ENCODE measurements at places on chromosomes 3 and 15.

DNA sequence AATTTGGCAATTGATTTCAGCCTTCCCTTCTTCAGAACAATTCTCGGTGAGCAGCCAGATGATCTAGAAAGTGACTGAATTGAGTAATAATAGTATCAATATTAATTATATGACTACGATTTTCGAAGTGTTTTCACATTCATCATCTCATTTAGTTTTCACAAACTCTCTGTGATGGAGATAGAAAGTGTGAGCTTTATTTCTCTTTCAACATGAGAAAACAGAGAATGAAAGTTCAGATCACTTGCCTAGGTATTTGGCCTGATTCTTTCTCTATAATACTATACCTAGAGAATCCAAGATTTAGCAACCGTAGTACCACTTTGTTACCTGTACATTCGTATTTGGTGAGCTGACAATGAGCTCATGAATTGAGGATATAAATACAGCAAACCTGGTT is 739.2 kb upstream of the NR2F2 start:
- no peak for DNase-seq

DNA sequence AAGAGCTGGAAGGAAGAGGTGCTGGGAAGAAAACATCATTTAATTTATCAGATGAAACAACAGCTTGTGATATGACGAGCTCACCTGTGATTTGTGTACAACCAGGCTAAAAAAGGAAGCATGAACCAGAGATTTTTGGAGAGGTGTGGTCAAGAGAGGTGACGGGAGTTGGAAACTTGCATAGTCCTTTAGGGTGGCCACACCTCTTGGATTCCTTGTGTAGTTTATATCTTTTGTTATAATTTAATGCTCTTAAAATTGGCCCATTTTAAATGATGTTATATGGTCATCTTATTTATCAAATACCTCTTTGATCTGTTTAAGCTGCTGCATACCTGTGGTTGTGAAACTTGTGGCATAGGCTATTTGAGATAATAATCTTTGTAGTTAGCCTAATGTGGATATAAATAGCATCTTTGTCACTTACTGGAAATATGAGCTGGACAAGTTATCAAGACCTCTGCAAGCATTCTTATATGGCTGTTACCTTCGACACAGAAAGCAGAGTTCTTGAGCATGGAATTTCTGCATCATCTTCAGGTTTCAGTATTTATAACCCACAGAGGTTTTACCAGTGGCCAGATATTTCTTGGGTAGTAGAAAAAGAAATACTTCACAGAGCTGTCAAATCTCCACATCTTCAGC is 49.1 kb downstream of the IL1RAP start:
- DNase-seq = no peak

GRCh38 chr3:122945230-122945629 is 82.3 kb downstream of the SEMA5B start:
- DNase-seq = no peak

DNA sequence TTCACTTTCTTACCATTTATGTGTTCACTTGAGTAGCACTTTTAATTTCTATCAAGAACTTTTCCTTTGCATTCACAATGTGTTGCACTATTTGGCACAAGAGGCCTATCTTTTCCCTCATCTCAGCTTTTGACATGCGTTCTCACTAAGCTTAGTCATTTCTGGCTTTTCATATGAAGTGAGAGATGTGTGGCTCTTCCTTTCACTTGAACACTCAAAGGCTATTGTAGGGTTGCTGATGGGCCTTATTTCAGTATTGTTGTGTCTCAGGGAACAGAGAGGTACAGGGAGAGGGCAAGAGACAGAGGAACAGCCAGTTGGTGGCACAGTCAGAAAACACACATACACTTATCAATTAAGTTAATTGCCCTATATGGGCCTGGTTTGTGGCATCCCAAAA is 127.4 kb upstream of the MLF1 start:
- DNase-seq = no peak

DNA sequence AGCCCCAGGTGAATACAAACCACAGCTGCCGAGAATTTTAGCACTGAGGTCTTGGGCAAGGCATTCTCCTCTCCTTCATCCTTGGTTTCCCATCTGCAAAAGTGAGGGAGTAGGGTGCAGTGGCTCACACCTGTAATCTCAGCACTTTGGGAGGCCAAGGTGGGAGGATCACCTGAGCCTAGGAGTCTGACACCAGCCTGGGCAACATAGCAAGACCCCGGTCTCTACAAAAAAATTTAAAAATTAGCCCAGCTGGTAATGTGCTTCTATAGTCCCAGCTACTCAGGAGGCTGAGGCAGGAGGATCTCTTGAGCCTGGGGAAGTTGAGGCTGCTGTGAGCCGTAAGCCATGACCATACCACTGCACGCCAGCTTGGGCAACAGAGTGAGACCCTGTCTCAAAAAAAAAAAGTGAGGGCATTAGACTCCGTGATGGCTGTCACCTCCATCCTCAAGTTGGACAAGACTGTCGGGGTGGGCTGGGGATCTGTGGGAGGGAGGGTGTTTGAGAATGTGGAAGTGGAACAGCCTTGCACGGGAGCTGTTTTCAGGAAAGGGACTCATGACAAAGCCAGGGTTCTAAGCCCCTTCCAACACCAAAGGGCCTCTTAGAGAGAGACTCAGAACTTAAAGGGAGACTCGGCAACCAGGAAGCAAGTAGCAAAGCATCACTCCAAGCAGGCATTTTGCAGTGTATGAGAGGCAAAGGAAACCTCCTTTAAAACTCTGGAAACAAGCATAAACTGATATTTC is 46.0 kb upstream of the FURIN start:
- no peak for DNase-seq

GRCh38 chr15:44099671-44100070 is 95.4 kb downstream of the FRMD5 start:
- no peak for DNase-seq

DNA sequence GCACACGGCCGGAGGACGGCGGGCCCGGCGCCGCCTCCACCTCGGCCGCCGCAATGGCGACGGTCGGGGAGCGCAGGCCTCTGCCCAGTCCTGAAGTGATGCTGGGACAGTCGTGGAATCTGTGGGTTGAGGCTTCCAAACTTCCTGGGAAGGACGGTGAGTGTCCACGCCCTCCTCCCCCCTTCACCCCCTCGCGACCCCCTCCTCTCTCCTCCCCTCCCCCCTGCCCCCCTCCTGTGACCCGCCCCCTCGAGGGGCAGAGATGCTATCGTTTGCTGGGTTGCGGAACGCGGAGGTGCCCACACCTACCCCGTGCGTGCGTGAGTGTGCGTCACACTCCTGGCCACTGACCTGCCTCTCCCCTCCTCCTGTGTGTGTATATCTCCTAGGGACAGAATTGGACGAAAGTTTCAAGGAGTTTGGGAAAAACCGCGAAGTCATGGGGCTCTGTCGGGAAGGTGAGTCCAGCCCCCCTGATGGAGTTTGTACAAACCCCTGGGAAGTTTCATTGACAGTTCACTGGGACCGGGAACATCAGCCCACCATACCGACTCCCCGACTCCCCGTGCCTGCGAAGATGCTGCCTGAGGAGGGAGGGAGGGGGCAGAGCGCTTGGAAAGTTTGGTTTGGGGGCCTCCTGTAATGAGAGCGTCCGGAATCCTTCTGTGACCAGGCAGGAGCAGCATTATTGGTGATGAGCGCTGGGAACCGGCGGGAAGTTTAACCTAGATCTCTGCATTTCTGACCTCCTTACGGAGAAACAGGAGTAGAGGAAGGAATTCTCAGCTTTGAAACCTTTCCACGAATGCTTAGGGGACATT is 795 bp upstream of the SCAANT1 start:
- no peak for DNase-seq

DNA sequence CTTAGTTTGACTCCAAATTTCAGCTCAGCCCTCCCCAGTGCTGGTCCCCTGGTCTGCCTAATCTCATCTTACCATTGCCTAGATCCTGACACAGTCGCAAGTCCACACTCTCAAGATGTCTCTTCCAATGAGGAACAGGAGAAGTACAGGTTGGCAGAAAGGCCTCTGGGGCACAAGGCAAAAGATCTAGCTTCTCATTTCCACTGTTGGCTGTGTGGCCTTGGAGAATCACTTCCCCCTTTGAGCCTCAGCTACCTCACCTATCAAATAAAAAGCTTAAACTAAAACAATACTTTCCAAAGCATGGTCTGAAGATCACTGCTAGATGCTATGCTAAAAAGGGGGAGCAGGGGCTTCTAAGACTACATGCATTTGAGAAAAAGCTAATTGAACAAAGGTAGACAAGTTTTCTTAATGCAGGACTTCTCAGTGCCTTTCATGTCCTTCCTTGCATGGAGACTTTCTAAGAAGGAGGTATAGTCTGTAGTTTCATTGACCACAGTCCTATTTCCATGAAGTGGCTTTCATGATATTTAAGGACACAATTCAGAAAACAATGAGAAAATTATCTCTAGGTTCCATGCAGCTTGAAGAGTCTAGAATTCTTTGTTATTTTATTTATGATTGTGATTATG is 118.0 kb upstream of the RAD18 start:
- DNase-seq = no peak

- no peak for DNase-seq
These were observed 25.9 kb downstream of the HSPBAP1 start for GRCh38 chr3:122767540-122768372.

GRCh38 chr3:173993299-173993698 is 595.8 kb downstream of the NLGN1 start:
- no peak for DNase-seq

DNA sequence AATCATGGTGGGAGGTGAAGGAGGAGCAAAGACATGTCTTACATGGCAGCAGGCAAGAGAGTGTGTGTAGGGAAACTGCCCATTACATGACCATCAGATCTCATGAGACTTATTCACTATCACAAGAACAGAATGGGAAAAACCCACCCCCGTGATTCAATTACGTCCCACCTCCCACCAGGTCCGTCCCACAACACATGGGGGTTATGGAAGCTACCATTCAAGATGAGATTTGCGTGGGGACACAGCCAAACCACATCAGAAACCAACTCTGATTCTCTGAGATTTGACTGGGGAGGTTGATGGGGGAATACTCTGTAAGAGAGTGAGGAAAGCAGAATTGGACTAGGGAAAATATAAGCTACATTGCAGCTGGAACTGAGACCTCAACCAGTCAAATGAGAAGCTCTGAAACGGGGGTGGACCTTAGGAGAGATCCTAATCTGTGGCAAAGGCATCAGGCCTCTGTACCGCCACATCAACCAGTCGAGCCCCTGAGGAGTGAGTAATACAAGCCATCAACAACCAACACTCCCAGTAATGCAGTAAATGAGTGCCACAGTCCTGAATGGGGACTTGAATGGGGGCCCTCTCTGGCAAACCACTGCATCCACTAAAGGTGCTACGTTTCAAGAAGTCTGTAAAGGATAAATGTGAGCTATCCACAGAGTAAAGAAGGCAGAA is 207.9 kb upstream of the GADL1 start:
- DNase-seq = no peak

Data from NCI-H1694 (cell line).